ENCODE measurements at places on chromosomes 4 and X.

- DNase-seq: no peak
Measured at GRCh38 chr4:83489711-83490326, 4.9 kb upstream of the ABRAXAS1 start.

DNA sequence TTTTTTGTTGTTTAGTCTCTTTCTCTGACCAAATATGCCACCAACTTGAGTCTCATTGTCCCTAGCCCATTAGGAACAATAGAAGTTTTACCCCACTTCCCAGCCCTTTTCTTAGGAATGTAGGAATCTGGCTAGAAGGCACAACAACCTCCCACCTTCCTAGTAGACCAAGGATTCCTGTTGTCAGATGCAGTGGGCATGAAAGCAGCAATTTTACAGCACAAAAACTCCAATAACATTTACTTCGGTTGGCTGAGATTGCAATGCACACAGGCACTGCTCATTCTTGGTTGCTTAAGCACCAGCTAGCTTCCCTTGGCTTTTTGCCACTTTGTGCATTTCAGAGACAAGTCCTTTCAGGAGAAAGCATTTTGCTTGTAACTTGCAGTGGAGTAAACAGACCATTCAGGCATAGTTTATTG is 312.8 kb downstream of the TENM3 start:
- no peak for DNase-seq

- no peak for DNase-seq
Measured at GRCh38 chrX:9765072-9765736, 443 bp downstream of the GPR143 start.

DNA sequence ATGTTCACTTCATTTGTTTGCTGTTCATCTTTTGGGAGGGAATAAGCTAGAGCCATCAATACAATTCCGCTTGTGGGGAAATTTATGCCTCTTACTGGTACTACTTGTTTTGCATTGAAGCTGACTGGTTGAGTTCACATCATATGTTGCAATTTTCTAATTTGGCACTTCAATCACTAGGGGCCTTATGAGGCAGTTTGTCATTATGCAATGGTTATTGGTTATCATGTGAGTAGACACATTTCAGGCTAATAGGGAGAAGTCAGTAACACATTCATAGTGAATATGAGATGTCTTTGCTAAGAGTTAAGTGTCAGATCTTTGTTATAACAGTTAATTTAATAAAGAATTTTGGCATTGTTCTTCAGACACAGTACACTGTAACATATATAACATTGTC is 5.0 kb downstream of the RPL36A start:
- DNase-seq: no peak

DNA sequence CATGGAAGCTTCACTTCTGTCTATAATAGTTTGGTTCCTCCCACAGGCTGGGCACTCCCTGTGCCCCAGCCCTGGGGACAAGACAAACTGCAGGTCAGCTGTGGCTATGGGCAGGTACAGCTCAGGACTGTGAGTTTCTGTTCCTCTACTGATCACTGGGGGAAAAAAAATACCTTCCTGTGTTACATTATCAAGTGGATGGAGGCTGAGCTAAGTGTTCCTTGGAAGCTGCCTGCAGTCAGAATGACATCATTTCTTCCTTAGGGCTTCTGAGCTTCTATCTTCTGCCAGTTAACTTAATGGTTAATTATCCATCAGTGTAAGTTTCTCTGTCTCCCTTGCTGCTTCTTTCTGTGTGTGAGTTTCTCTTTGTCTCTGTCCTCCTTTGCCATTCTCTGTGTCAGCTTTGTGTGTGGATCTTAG is 4.6 kb downstream of the RAB33A start:
- DNase-seq: no peak

DNA sequence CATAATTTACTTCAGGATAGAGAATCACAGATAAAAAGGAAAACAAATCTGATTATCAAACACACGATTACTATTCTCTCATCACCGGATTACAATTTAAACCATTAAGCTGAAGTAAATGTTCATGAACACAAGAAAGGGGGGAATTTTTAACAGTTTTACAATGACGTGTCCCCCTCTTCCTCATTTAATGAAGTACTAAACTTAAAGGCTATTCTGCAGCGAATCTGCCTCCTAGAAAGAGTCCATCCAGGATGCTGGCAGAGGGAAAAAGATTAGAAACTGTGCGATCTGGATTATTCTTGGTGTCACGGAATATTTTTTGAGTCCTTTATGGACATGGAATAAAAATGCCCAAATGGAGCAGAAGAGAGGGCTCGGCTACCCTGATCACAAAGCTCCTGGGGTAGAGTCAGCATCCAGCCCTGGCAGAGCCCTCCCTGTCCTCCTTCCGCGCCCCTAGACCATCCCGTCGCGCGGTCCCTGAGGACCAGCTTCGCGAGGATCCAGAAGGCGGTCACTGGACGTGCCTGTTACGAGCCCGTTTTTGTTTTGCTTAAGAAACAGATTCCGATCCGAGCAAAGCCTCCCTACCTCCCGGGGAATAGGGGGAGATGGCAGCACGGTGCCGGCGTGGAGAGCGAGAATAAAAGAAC is 1.2 kb downstream of the ELF2 start:
- DNase-seq: peak; percentile 8

DNA sequence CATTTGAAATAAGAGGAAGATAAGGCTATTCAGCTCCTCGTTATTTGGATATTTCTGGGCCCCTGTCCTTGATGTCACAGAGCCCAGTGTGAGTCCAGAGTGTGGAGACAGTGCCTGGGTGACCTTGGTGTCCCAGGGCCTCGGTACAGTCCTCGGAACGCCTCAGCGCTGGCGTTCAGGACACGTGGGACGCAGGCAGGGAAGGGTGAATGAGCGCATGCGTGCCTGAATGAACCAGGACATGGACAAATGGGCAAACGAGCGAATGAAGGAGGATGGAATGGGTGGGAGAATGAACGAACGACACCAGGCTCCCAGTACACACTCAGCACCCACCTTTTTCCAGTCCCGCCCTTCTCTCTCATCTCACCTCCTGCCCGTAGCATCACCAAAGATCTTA is 44.2 kb downstream of the EVC start:
- no peak for DNase-seq

- DNase-seq: no peak
Measured at GRCh38 chrX:70436343-70436742, 8.3 kb upstream of the DLG3 start.

DNA sequence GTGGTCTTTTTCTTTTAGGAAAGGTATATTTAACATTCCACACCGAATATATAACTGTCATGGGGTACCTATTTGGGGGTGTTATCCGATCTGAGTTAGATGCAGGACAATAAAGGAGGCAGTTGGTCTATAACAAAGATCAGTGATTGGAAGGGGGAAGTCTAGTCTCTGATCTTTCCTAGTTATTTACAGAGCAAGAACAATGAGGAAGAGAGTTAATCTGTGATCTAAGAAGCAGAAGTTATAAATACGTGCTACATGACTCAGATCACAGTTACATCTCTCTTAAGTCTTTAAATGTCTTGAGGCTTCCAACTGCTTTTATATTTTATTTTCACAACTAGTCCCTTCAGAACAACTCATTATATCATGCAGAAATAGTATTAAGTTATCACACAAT is 33.2 kb upstream of the ARMCX4 start:
- no peak for DNase-seq

- no peak for DNase-seq
Measured at GRCh38 chr4:75989846-75990528, 758 bp downstream of the SDAD1 start.

- no peak for DNase-seq
Measured at GRCh38 chr4:1183985-1184773, 11.8 kb upstream of the SPON2 start.

GRCh38 chr4:34148322-34148908 is 2095.9 kb downstream of the ARAP2 start:
- DNase-seq: no peak

DNA sequence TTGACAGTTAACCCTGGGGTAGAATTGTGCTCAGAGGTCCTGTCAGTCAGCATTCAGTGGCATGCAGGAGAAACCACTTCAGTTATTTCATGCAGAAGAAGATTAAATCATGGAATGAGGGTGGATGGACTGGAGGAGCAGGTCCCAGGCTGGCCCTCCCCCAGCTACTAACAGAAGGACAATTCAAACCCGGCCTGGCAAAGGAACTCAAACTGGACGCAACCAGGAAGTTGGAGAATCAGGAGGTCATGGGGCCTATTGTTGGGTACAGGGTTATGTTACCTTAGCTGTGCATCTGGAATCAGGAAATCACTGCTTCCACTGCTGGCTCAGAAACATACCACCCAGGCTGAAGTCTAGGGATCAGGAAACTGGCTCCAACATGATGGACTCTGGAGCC is 121.4 kb downstream of the GPAT3 start:
- DNase-seq: no peak

- DNase-seq: no peak
Measured at GRCh38 chrX:22740836-22741235, 258.9 kb upstream of the DDX53 start.

DNA sequence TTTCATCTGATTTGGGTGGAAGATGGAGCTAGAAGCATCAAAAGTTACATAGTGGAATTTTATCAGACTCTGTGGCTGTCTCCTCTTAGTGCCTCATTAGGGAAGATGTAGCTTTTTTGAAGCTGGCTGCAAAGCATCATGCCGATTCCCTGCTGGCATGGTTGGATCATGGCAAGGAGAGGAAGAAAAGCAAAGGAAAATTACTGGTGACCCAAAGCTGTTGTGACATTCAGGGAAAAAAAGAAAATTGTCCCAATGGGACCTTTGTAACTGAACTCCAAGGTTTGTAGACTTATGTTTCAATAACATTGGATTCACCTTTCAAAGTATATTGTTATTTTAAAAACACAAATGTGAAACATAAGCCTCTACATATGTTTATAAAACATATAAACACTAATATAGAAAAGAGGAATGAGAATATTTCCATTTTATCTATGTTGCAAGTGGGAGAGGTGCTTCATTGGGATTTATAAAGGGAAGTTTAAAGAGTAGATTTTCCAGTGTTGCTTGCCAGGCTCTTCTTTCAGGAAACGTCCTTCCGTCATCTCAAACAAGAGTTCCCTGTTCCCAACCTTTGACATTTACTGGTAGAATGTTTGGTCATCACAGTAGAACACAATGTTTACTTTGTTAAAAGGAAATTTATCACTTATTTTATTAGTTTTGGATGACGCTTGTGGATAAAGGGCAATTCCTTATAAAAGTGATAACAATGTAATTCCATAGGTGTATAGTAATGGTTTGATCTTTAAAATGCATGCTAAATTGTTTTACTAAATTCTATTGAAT is 190.1 kb upstream of the GPRIN3 start:
- DNase-seq: no peak

DNA sequence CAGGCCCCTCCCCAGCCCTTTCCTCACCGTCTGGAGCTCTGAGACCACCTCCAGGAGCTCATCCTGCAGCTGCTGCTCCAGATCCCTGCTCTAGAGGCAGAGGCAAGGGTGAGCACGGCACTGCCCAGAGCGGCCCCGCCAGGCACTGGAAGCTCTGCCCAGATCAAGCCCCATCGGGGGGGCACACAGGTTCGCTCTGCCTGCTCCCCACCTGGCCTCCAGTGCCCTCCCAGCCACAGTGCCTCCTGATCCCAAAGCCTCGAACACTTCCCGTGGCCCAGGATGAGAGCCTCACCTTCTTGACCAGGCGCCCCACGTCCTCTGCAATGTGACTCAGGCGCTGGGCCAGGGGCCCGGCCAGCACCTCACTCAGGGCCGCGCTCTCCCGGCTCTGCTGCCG is 5.0 kb downstream of the ARHGAP4 start:
- DNase-seq: no peak

DNA sequence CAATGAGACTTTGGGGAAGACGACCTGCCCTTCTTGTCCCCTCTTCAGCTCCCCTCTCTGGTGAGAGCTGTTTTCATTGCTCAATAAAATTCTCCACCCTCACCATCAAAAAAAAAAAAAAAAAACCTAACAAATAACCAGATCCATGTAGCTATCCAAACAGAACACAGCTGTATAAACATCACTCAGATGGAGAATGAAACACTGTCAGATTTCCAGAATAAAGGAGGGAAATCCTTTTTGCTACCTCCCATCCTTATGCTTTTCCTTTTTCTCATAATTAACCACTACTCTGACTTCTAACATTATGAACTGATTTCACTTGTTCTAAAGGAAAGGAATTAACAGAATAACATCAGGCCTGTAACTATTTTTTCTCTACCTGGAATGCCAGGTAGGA is 155.6 kb downstream of the PPP4R3C start:
- DNase-seq: peak; percentile 48

GRCh38 chrX:115547448-115547847 is 13.5 kb upstream of the PLS3 start:
- DNase-seq: no peak

DNA sequence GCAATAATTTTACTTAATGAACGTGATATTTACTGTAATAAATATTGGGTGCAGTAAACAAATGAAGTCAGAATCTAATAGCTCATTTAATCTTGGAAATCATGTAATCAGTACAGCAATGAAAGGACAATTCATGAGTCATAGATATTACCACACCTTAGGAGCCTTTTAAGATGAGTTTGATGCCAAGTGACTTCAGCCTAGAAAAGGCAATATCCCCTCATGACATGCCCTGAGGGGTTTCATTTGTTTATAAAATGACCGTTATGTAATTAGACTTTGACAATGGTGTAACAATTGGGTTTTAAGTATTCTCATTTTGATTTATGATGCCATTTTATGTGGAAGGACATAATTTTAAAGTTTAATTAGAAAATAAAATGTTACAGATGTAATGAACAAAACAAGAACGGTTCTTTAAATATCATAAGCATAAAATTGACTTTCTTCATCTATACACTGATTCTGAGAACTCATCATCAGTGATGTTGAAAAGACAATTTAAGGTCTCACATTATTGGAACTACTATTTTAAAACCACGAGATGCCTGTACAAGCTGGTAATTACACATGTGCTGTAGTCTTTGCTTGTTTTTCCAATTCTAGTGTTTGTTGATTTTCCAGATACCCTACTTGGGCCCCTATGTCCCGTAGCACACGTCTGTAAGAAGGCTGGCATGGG is 5.0 kb downstream of the FGF2 start:
- DNase-seq: peak; percentile 24

DNA sequence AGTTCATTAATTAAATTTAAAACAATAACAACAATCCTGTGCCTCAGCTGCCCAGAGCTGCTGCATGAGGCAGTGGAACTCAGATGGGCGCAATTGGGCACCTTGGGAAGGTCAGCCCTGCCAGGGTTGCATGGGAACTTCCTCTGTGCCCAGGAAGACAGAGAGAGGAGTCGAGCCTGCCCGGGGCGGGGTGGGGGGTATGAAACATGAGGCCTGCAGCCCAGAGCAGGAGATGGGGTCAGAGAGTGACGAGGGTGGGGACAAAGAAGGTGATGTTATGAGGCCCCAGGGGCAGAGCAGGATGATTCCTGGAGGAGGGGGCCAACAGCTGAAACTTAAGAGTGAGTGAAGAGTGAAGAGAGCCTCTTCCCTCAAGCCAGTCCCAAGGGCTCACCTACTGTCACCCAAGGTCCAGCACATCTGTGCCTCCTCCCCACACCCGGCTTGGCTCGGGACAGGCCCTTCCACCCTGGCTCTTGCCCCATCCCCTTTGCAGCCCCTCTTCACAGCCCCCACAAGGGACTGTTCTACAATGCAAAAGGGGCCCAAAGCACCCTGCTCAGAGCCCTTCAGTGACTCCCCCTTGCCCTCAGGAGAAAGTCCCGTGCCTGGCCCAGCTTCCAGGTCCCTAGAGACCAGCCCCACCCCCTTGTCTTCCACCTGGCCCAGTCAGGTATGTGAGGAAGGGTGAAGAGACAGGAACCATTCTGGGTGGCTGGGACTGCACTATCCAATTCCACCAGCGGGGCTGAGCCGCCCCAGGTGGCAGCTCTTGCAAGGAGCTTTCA is 31.4 kb downstream of the HMX1 start:
- no peak for DNase-seq

GRCh38 chr4:47462799-47463234 is 685 bp downstream of the COMMD8 start:
- DNase-seq: no peak

Measured in NCI-H1417 (cell line).